Activated T-cell treated with anti-CD3 and anti-CD28 coated beads, Interleukin-2, amount 50 U/mL, for 72 hours (primary cell): ENCODE measurements at places on chromosomes 11 and 22. TPM values are rescaled to one million over a fixed set of nuclear protein-coding genes. Genes with fewer than 3 reads are reported as not detected.

NKAPD1 gene
- total RNA-seq: 23.7 TPM

NLRP14 gene
- not detected for total RNA-seq

KIF18A gene
- total RNA-seq: 29.2 TPM

SCN3B gene
- not detected for total RNA-seq

SORL1 gene
- total RNA-seq: 66.3 TPM

VSIG10L2 gene
- not detected for total RNA-seq

GP1BB gene
- total RNA-seq: 0.17 TPM
